ENCODE measurements at places on chromosomes 7 and 10. TPM values are rescaled to one million over a fixed set of nuclear protein-coding genes. Genes with fewer than 3 reads are reported as not detected.

Gene OR6V1
- not detected for total RNA-seq

Gene NXPH1
- not detected for total RNA-seq

Gene LRRC18
- total RNA-seq: not detected

Gene C10orf105
- 0.11 TPM for total RNA-seq

Gene AGAP9
- 33.9 TPM for total RNA-seq

Gene ANKRD1
- not detected for total RNA-seq

Gene HSPA12A
- total RNA-seq: 0.64 TPM

Gene LLCFC1
- not detected for total RNA-seq

Gene ZNF425
- 1.0 TPM for total RNA-seq

Gene PRSS37
- total RNA-seq: not detected

Gene AMPH
- 0.14 TPM for total RNA-seq

GRCh38 chr10:62047228-62047892 is 145.9 kb downstream of the ARID5B start:
- peaks cover 49% of the 10 kb centered on the region for H3K36me3 ChIP-seq
- peak overlapping the region; percentile 97 for H3K4me3 ChIP-seq
- DNase-seq: no peak
- H3K4me1 ChIP-seq: peaks cover 81% of the 10 kb centered on the region

DNA sequence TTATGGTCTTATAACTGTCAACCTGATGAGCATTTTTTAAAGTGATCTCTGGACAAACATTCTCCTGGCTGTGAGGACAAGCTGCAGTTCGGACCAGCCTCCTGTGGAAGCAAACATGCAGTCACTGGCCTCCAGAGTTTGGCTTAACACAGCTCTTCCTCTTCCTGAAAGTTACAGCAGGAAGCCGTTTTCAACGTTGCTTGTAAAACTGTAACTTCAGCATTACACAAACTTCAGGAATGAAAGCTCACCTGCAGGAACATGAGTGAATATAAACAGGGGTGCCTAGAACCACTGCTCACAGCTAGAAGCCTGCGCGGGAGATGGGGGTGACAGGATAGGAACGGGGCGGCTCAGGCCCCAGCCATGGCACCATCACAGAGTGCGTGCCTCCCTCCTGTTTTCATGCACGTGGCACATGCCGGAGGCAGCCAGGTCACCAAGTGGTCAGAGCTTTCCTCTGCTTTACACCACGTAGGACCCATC is 292.9 kb upstream of the PITRM1 start:
- peaks cover 51% of the 10 kb centered on the region for H3K4me1 ChIP-seq
- no peaks in the 10 kb centered on the region for H3K27me3 ChIP-seq
- DNase-seq: no peak
- peak overlapping the region; percentile 26 for H3K27ac ChIP-seq
- H3K36me3 ChIP-seq: peaks cover 8% of the 10 kb centered on the region
- no peak overlapping the region for H3K4me3 ChIP-seq

- H3K36me3 ChIP-seq: no peaks in the 10 kb centered on the region
- DNase-seq: no peak
- H3K27me3 ChIP-seq: no peaks in the 10 kb centered on the region
- no peaks in the 10 kb centered on the region for H3K4me1 ChIP-seq
- no peak overlapping the region for H3K27ac ChIP-seq
- no peak overlapping the region for H3K4me3 ChIP-seq
Observed at GRCh38 chr7:113519472-113519871, 399.3 kb downstream of the PPP1R3A start.

DNA sequence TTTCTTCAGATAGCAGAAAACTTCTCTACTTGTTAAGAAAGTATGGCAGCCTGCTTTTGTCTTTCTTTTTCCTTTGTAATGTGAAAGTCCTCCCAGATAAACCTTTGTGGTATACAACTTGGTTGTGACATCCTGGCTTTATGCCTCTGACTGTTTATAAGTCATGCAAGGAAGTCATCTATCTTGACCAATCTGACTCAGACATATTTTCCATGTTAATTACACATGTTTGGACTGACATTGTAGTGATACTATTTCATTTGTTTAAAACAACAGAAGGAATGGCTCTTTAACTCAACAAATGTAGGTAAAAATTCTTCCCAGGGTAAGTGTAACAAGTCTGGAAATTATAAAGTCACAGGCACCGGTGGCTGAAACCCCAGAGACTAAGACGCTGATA is 341.6 kb upstream of the MEOX2 start:
- no peak overlapping the region for H3K4me3 ChIP-seq
- H3K4me1 ChIP-seq: no peaks in the 10 kb centered on the region
- no peaks in the 10 kb centered on the region for H3K36me3 ChIP-seq
- DNase-seq: no peak
- no peak overlapping the region for H3K27ac ChIP-seq

DNA sequence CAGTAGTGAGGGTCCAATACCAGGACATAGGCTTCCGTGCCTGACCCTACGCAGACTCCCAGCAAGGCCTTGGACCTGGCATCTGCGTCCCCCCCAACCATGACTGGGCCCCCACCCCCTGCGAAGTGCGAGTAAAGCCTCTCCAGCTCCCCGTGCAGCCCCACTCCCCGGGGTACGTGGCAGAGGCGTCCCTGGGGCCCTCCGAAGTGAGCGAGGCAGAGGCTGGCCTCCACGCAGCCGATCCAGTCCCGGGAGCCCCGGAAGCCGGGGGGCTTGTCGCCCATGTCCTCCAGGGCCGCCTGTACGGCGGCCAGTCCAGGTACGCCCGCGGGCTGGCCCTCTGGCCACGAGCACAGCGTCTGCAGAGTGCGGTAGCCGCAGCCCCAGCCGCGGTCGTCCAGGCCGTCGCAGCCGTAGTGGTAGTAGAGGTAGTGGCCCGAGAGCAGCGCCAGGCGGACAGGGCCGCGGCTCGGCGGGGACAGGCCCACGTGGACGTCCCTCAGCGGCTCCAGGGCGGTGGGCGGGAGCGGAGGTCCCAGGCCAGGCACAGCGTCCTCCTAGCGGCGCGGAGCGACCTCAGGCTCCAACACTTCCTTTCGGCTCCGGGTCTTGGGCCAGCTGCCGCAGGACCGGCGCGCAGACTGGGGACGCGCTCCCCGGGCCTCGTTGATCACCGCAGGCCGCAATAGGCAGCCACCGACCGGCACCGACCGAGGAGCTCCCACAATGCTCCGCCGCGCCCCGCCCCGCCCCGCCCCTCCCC is at the start of gene UFSP1:
UFSP1 (minus strand) TSS at position 728 of the 763 bp plus-strand sequence; CDS start at position 284, 444 bp downstream.
- H3K27me3 ChIP-seq: peaks cover 26% of the 10 kb centered on the region
- H3K4me3 ChIP-seq: peak within 1 kb of the TSS; percentile 79

DNA sequence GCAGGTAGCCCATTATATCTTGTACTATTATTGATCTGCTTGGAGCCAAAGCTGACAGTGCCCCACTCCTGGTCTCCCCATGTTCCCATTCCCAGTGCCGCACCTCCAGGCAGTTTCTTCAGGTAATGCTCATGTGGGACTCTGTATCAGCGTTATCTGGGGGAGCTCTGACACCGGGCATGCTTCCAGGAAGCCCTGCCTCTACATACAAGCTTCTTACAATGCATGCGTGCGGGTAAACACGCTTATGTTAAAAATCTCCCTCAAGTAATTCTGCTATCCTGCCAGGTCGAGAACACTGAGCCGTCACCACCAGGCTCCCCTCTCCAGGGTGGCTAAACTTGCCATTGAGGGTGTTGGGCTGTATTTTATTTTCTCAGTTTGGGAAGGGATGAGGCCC is 61.6 kb upstream of the LBX1 start:
- H3K36me3 ChIP-seq: no peaks in the 10 kb centered on the region
- DNase-seq: no peak
- peaks cover 72% of the 10 kb centered on the region for H3K27me3 ChIP-seq
- H3K4me1 ChIP-seq: no peaks in the 10 kb centered on the region

- peaks cover 11% of the 10 kb centered on the region for H3K4me1 ChIP-seq
- no peak for DNase-seq
- H3K4me3 ChIP-seq: no peak overlapping the region
- no peaks in the 10 kb centered on the region for H3K36me3 ChIP-seq
- H3K27ac ChIP-seq: no peak overlapping the region
Observed at GRCh38 chr10:78185693-78186055, 152.0 kb downstream of the RPS24 start.

- H3K4me3 ChIP-seq: no peak overlapping the region
- H3K27me3 ChIP-seq: no peaks in the 10 kb centered on the region
- no peaks in the 10 kb centered on the region for H3K36me3 ChIP-seq
Observed at GRCh38 chr10:86220626-86221025, 146.0 kb downstream of the GRID1 start.

DNA sequence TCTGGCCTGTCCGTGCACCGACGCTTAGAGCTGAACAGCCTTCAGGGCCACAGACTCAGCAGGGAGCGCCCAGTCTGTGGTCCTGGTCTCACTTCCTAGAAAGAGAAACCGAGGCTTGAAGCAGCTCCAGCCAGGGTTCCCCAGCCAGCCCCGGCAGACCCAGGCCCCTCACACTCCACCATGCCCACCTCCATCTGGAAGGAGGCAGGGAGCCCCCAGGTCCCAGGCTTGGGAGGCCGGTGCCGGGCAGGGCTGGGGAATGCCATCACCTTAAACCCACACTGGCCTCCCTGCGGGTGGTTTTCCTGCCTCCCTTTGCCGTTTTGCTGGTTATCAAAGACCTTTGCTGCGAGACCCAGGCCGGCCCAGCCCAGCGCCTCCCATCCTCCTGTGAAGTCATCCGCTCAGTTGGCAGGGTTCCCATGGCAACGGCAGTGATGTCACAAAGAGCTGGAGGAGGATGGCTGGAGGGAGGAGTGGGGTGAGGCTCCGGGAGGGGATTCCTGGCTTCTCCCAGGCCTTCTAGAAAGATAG is 24.0 kb downstream of the ELFN1 start:
- no peak for DNase-seq
- no peaks in the 10 kb centered on the region for H3K27me3 ChIP-seq
- H3K4me3 ChIP-seq: no peak overlapping the region
- no peaks in the 10 kb centered on the region for H3K36me3 ChIP-seq
- no peaks in the 10 kb centered on the region for H3K4me1 ChIP-seq
- H3K27ac ChIP-seq: no peak overlapping the region

DNA sequence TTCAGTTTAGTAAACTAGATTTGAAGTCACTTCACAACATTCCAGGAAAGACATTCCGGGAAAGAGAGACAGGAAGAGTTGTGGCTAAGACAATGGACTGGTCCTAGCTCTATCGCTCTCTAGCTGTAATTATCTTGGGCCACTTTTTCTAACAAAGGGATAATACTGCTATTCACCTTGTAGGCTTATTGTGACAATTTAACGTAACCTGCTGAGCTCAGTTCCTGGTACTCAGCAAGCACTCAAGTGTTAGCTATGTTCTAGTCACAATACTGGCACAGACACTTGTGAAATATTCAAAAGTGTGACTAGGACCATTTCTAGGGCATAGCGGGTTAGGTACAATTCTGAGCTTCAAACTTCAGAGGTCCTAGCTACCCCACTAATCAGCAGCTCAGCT is 12.0 kb upstream of the NRCAM start:
- DNase-seq: no peak
- peaks cover 3% of the 10 kb centered on the region for H3K4me1 ChIP-seq
- no peak overlapping the region for H3K27ac ChIP-seq
- no peak overlapping the region for H3K4me3 ChIP-seq

DNA sequence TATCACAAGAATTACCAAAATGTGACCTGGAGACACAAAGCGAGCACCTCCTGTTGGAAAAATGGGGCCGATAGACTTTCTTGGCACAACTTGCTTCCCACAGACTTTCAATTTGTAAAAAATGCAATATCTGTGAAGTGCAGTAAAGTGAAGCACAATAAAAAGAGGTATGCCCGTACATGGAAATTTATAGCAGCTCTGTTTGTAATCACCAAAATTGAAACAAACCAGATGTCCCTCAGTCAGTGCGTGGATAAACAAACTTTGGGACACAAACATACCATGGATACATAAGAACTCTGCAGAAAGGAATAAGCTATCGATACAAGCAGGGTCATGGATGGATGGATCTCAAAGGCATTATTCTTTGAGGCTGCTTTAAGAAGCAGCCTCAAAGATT is 33.6 kb downstream of the ARID5B start:
- peaks cover 45% of the 10 kb centered on the region for H3K36me3 ChIP-seq
- no peak overlapping the region for H3K27ac ChIP-seq

- peak; percentile 73 for DNase-seq
- H3K27me3 ChIP-seq: no peaks in the 10 kb centered on the region
- peak overlapping the region; percentile 98 for H3K27ac ChIP-seq
- H3K36me3 ChIP-seq: peaks cover 16% of the 10 kb centered on the region
- H3K4me3 ChIP-seq: peak overlapping the region; percentile 98
- peaks cover 37% of the 10 kb centered on the region for H3K4me1 ChIP-seq
Observed at GRCh38 chr10:11165591-11166543, 148.2 kb downstream of the CELF2 start.

- peak; percentile 42 for DNase-seq
- H3K4me1 ChIP-seq: peaks cover 35% of the 10 kb centered on the region
- peak overlapping the region; percentile 79 for H3K27ac ChIP-seq
- H3K27me3 ChIP-seq: no peaks in the 10 kb centered on the region
- peaks cover 31% of the 10 kb centered on the region for H3K36me3 ChIP-seq
Observed at GRCh38 chr10:70405037-70405824, 1.3 kb downstream of the EIF4EBP2 start.

- H3K27me3 ChIP-seq: peaks cover 32% of the 10 kb centered on the region
- DNase-seq: no peak
- H3K4me3 ChIP-seq: no peak overlapping the region
- H3K36me3 ChIP-seq: no peaks in the 10 kb centered on the region
- H3K4me1 ChIP-seq: peaks cover 3% of the 10 kb centered on the region
Observed at GRCh38 chr7:76231583-76231982, 29.9 kb downstream of the SRRM3 start.

- no peak for DNase-seq
- H3K36me3 ChIP-seq: no peaks in the 10 kb centered on the region
- H3K27me3 ChIP-seq: no peaks in the 10 kb centered on the region
- no peak overlapping the region for H3K27ac ChIP-seq
Observed at GRCh38 chr10:17340144-17340829, 112.2 kb downstream of the VIM start.

- H3K36me3 ChIP-seq: no peaks in the 10 kb centered on the region
- H3K27me3 ChIP-seq: peaks cover 44% of the 10 kb centered on the region
- peaks cover 11% of the 10 kb centered on the region for H3K4me1 ChIP-seq
Observed at GRCh38 chr7:90242369-90243168, 2.4 kb upstream of the CFAP69 start.

DNA sequence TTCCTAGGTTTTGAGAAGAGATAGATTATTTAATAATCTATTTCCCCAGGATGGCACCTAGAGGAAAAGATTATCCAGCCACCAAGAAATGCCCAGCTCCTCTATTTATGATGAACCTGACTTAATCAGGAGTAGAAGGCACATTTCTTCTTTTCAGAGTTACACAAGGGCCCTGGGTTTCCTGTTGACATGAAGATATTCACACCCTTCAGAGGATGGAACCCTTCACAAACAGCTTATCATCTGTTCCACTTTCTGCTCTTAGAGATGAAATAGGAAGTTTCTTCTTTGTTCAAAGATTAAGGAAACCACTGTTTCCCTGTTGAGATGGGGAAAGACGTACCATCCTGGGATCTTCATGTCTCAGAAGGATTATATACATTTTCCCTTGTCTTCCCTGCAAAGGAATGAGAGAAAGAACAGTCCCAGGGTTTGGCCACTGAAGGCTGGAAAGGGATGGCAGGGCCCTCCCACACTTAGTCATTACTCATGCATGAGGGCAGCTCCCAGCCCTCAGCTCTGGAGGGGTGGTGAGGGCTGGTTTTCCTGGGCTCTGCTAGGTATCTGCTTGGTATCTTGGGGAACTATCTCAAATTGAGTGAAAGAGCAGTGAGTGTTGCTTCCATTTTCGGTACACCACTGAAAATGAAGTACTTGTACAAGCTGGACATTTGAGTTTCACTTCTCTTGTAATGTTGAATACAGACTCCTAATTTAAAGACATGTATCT is 64.0 kb downstream of the MTPAP start:
- DNase-seq: no peak
- H3K4me3 ChIP-seq: no peak overlapping the region
- no peaks in the 10 kb centered on the region for H3K36me3 ChIP-seq
- H3K27ac ChIP-seq: no peak overlapping the region
- H3K4me1 ChIP-seq: peaks cover 8% of the 10 kb centered on the region
- H3K27me3 ChIP-seq: peaks cover 10% of the 10 kb centered on the region

- H3K27me3 ChIP-seq: peaks cover 40% of the 10 kb centered on the region
- no peaks in the 10 kb centered on the region for H3K36me3 ChIP-seq
- H3K4me1 ChIP-seq: no peaks in the 10 kb centered on the region
- DNase-seq: no peak
- no peak overlapping the region for H3K4me3 ChIP-seq
Observed at GRCh38 chr10:19815036-19815730, 1.0 kb upstream of the PLXDC2 start.
